ENCODE measurements at places on chromosomes 4 and X.

- ATAC-seq = peak; percentile 72
Measured at GRCh38 chrX:22109442-22109841, 77.3 kb downstream of the PHEX start.

GRCh38 chrX:50691820-50692219, 122.2 kb downstream of the SHROOM4 start:
- ATAC-seq = peak; percentile 87

DNA sequence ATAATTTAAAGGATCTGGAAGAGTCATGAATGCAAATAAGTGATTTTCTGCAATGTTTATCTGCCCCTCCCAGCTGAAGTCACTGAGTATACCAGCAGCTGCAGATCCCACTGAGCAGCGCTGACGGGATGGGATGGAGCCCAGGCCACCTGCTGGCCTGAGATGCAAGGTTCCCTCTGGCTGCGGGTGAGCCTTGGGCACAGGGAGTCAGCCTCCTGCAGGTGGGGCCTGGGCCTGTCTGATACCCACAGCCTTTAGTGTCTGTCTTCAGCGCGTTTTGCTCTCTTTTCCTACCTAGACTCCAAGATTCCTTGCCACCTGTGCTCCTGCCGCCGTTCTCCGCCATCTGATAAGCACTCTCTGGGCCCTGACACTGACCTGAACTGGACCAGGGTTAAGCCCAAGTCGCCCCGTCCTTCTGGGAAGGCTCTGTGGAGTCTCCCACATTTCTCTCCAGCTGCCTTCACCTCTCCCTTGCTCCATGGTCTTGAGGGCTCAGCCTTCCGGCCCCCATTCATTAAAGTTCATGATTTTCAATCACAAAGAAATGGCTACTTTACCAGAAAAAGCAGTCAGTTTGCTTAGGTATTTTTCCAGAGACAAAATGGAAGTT, 223.1 kb upstream of the FAT1 start:
- peak; percentile 84 for ATAC-seq

DNA sequence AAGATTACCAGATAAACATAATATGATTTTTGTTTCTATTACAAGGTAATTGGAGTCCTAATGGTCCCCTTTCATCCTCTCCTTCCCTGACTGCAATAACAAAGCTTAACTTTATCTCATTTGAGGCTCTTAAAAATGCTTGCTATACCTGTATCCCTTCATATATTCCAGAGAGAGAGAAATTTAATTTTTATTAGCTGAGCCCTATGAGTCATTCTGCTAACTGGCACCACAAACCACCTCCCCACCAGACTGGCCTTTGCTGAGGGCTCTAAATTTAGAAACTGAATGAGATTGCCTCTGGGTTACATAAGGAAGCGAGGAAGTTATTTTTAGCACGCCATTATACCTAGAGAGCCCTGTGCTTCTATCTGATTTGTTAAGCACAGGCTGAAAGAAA, 27.4 kb downstream of the CBLL2 start:
- peak; percentile 86 for ATAC-seq

DNA sequence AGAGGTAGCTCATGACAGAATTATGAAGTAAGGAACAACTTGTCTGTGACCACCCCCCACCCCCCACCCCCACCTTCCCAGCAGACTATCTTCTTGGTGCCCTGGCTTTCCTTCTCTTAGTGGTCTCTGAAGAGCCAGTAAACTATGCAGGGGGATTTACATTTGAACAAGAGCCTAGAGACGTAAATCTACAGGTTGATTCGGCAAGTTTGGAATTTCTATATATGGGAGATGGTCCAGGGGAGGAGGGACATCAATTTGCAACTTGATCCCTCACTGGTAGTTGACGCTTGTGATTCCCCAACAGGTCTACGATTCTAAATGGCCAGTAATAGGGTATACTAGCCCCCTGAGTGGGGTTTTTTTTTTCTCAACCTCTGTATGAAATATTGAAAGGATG, 36.7 kb downstream of the IL13RA1 start:
- no peak for ATAC-seq

GRCh38 chr4:19512086-19512485, 739.6 kb upstream of the SLIT2 start:
- ATAC-seq = no peak

DNA sequence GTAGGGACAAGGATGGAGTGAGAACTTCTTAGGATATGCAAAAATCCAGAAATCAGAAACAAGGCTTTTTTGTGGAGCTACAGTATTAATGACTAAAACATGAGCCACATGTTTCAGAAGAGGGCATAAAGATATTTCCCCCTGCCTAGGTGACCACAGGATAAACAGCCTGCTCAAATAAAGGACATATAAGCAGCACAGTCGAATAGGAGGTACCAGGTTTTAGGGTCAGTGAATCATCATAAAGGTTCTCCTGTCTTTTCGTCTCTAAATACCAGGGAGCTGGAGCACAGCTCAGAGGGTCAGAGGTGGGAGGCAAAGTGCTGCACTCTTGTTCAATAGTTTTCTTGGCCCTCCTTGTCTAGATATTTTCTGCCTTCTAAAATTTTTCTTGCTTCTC, 211.9 kb upstream of the HS3ST1 start:
- no peak for ATAC-seq

- no peak for ATAC-seq
Measured at GRCh38 chr4:28868841-28869240, 1851.3 kb upstream of the PCDH7 start.

GRCh38 chr4:16682975-16683374, 215.5 kb downstream of the LDB2 start:
- no peak for ATAC-seq

DNA sequence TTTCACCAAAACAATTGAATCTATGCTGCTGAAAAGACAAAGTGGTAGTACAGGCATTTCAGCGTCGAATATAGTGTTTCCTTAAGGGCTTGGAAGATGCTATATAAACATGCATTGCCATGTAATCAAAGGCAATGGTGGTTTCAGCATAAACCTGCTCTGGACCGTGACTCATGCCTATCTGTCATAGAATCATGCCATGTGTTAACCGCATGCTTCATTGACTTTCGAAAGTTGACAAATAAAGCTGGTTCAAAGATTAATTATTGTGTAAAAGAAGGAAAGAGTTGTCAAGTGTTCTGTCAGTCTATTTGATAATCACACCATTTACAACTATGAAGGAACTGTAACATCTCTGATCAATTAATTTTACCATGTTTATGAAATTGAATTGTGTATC, 83.2 kb downstream of the FUNDC1 start:
- no peak for ATAC-seq

- ATAC-seq = no peak
Measured at GRCh38 chrX:39244147-39244546, 442.9 kb downstream of the MID1IP1 start.

DNA sequence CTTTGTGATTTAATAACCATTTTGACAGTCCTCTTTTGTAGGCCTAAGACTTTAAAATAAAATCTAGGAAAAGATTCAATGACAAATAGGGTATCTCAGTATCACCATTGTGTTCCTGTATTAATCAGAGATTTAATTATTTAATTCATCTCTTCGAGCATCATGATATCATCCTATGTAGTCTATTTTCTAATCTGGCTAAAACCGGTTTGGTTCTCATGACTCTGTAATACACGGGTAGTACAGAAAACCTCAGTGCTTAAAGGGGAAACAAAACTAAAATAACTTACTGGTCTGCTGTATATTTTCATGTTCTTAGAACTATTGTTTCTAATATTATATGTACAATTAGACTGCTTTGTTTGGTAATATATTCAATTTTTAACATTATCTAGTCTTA, 23.7 kb upstream of the FBXW7 start:
- ATAC-seq = no peak

DNA sequence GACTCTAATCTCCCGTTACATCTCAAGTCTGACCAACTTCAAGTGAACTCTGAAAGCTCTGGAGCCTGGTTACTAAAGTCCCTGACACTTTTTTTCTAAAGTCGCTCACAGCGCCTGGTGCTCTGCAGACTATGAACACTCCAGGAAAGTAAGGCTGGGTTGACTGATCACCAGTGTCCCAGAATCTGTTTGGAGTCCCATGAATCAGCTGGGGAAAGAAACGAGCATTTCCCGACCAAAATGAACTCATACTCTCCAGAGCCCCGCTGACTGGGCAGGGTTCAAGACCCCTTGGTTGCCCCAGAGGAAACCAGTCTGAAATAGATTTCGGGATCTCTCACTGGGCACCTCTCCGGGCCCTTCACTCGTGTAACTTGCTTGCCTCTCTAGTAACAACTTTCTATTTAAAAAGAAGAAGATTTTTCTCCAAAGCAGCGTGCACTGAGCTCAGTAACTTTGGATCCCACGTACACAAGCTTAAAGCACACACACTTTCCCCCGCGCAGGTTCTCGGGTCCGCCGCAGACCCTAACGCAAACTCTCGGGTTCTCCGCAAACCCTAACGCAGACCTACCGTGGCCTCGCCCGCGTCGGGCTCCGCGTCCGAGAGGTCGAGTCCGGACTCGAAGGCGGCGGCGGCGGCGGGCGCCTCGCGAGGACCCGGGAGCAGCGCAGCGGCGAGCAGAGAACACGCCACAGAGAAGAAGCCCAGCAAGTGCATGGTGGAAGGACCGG, 964 bp downstream of the VEGFC start:
- peak; percentile 48 for ATAC-seq

DNA sequence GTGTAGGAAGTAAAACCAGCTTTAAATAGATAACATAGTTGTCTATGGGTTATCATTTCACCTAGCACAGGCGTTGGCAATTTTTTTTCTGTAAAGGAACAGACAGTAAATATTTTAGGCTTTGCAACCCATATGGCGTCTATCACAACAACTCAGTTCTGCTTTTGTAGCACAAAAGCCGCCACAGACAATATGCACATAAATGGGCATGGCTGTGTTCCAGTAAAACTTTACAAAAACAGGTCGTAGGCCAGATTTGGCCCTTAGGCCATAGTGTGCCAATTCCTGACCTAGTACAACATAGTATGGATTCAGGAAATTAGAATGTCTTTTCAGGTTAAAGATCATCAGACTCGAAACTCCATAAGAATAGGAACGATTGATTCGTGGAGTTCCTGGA, 265.3 kb upstream of the GK2 start:
- no peak for ATAC-seq

GRCh38 chr4:106263594-106264330, 52.2 kb downstream of the TBCK start:
- no peak for ATAC-seq

- ATAC-seq = no peak
Measured at GRCh38 chrX:41468647-41469323, 21.6 kb downstream of the NYX start.

- ATAC-seq = no peak
Measured at GRCh38 chr4:38360201-38360600, 303.8 kb upstream of the KLF3 start.

- no peak for ATAC-seq
Measured at GRCh38 chr4:182653596-182653995, 263.6 kb downstream of the DCTD start.

GRCh38 chr4:125316401-125316790, 1.6 kb downstream of the FAT4 start:
- no peak for ATAC-seq

GRCh38 chr4:36313301-36313700, 31.9 kb downstream of the DTHD1 start:
- no peak for ATAC-seq

GRCh38 chr4:72011906-72012305, 19.9 kb upstream of the NPFFR2 start:
- ATAC-seq = no peak

GRCh38 chrX:150990910-150991309, 7.8 kb downstream of the HMGB3 start:
- no peak for ATAC-seq

- no peak for ATAC-seq
Measured at GRCh38 chrX:109773374-109773773, 40.3 kb upstream of the ACSL4 start.

DNA sequence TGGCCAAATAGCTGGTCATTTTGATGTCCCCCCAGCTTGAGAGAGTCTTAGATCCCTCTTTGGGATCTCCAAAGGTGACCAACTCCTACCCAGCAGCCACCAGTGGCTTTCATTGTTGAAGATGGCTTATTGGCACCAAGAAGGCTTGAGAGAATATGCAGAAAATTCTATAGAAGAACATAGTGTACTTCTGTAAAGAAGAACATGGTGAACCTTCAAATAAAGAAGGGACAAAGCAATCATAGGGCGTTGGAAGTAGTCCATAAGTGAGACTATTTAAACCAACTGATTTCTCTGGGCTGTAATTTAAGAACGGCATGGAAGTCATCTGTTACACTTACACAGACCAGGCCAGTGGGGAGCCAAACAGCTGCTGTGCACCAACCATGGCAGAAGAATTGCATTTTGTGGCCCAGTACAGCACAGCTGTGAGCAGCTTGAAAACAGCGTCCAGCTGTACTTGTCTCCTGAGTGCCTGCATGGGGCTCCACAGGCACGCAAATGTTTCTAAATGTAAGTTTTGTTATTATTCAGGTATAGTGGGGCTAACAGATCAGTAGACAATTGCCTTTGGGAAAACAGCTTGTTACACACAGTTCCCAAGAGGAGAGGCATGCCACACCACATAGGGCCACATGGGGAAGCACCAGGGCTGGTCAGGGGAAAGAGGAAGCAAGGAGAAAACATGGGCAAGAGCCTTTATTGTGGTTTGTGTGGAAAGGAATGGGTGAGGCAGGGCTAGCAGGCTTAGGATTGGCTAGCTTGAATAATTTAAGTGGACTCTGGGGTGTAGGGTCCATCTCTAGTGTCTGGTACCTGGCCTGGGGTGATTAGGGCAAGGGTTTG, 125.0 kb downstream of the ARHGAP6 start:
- no peak for ATAC-seq

- no peak for ATAC-seq
Measured at GRCh38 chrX:115362334-115363095, 73.0 kb downstream of the LUZP4 start.

- no peak for ATAC-seq
Measured at GRCh38 chr4:184395971-184396391, 78.4 kb downstream of the IRF2 start.

DNA sequence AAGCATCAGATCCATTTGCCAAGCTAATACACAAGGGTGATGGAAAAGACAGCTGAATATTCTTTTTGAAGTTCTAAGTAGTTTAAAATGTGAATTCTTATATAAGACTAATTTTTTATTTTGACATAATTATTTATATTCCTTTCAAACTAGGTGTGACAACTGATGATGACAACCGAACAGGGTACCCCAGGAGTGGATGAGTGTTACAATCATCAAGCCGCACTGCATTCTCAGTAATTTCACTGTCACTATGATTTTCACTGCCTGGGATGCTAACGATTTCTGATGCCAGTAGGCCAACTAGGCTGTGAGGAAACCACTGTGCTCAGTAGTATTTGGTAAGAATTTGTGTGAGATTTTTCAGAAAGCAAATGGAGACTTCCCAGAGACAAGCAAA, 317.5 kb downstream of the ARAP2 start:
- ATAC-seq = no peak

GRCh38 chr4:8472158-8472688, 31.6 kb downstream of the TRMT44 start:
- no peak for ATAC-seq

- no peak for ATAC-seq
Measured at GRCh38 chrX:132127743-132128142, at the start of gene FRMD7. TSS of gene FRMD7 (minus strand) at chrX:132128020. CDS start at chrX:132127844, 176 bp downstream.

- ATAC-seq = no peak
Measured at GRCh38 chr4:168028970-168029597, 63.3 kb upstream of the ANXA10 start.
